ENCODE measurements at places on chromosomes 16 and 17.

DNA sequence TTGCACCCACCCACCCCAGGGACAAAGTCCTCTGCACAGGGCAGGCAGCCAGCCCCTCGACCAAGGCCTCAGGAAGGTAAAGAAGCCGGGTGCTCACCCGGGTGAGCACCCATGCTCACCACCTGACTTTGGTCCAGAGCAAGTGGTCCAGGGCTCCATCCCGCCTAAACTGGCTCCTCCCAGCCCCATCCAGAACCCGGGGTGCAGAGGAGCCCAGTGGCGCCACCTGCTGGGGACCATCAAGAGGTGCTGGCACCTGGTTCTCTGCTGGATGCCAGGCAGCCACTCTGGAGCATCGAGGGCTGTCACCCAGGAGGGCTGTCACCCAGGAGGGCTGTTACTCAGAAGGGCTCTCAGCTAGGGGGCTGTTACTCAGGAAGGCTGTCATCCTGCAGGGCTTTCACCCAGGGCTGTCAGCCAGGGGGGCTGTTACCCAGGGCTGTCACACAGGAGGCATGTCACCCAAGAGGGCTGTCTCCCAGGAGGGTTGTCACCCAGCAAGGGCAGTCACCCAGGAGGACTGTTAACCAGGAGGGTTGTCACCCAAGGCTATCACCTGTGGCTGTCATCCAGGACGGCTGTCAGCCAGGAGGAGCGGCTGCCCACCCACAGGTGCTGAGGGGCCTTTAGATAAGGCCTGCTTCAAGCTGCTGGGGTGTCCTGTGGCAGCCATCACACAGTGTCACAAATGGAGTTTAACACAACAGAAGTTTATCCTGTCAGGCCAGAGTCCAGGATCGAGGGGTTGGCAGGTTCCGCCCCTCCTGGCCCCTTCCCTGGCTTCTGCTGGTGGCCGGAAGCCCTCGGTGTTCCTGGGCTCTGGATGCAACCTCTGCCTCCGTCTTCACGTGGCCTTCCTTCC, 98.5 kb downstream of the TNFRSF13B start:
- DNase-seq = peak; percentile 66

DNA sequence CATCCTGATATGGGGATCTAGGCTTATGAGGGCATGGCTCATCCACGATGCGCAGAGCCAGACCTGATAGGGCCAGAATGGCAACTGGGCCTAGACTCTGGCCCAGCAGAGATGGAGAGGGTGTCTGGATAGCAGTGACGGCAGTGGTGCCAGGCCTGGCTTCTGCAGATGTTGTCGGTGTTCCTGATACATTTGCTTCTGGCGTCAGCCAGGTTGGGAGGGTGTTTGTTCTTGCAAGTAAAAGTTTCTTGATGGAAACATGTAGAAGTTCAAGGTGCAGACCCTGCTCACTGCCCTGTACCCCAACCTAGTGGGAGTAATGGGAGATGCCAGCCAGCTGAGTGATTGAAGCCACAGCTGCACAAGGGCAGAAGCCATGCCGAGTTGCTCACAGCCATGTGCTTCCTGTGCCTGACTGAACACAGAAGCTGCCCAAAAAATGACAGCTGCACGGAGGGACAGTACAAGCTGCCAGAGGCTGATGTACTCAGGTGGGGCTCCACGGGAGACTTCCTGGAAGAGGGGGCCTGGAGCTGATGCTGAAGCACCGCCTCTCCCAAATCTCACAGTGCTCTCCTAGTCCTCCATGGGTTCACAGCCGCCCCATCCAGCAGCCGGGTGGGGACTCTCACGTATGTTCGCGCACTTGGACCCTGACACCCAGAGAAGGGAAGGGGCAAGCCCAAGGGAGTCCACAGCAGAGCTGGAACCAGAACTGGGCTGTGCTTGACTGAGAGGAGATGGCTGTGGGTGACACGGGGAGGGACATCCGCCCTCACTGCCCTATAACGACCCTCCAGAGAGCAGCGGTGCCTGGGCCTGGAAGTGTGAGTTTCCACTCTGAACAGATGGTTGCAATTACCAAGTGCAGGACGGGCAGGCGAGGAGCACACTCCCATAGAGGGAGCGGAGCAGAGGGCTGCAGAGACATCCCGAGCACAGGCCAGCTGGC, 78.7 kb downstream of the N4BP1 start:
- no peak for DNase-seq

GRCh38 chr16:46727184-46727583, 21.0 kb downstream of the MYLK3 start:
- no peak for DNase-seq

GRCh38 chr16:27561216-27561615, 11.3 kb downstream of the KATNIP start:
- no peak for DNase-seq

DNA sequence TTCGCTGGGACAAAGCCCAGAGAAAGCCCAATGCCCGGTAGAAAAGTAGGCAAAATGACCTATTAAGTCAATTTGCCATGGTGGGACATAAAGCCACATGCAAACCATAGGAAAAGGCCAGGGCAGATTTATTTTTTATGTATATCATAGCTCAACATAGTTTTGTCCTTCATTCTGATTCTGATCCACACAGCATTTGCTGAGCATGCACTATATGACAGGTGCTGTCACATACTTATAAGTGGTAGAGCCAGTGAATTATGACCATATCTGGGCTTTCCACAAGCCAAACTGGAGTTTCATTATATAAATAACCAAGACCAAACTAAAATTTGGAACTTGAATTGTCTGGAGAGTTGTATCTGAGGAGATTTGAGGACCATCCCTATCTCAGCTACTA, 74.3 kb downstream of the CA10 start:
- no peak for DNase-seq

- DNase-seq = no peak
Observed at GRCh38 chr16:7867831-7868230, 535.2 kb downstream of the RBFOX1 start.

- no peak for DNase-seq
Observed at GRCh38 chr16:25713785-25714570, 22.2 kb downstream of the HS3ST4 start.

DNA sequence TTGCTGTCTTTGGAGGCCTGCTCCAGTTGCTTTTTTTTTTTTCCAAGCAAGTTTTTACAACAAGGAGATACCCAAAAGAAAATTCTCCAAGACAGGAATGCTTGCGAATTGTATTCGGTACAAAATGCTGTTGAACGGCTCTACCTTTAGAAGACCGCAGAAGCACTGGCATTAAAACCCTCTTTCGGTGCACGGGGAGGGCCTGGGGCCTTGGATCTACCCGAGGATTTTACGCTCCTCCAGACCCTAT, 1.3 kb upstream of the HELZ start:
- DNase-seq = no peak
